ENCODE measurements at places on chromosomes 16 and 17. TPM values are rescaled to one million over a fixed set of nuclear protein-coding genes. Genes with fewer than 3 reads are reported as not detected.

Gene TRPV3
- total RNA-seq = 3.6 TPM

Gene ANKRD40CL
- not detected for total RNA-seq

Gene TMEM101
- total RNA-seq = 36.4 TPM

Gene ITGAL
- 0.45 TPM for total RNA-seq

Gene PRRT2
- total RNA-seq = 25.5 TPM

Gene B3GNT9
- total RNA-seq = 21.4 TPM

Gene NACA2
- not detected for total RNA-seq

Gene KRT20
- total RNA-seq = not detected

Gene EMC8
- total RNA-seq = 31.6 TPM

Gene CSH2
- total RNA-seq = 0.66 TPM

Gene PAGR1
- 43.2 TPM for total RNA-seq

Gene METTL26
- total RNA-seq = 73.2 TPM

Gene KRT24
- total RNA-seq = not detected

Gene JPT1
- total RNA-seq = 124 TPM

Gene KRT9
- total RNA-seq = not detected

Gene TMEM92
- 2.7 TPM for total RNA-seq

Gene CCL3
- total RNA-seq = not detected

Gene CPHXL2
- total RNA-seq = not detected
